Fibroblast of villous mesenchyme (primary cell): ENCODE measurements at places on chromosomes 12 and 14. TPM values are rescaled to one million over a fixed set of nuclear protein-coding genes. Genes with fewer than 3 reads are reported as not detected.

Gene OR4Q2
- total RNA-seq, result not detected in 2 replicates

GRCh38 chr14:95233702-95234241, 76.4 kb upstream of the DICER1 start:
- DNase-seq, result no peak

GRCh38 chr14:23094666-23095195, at the start of gene ACIN1:
Gene ACIN1, minus strand, starts transcription at chr14:23095136. Its CDS starts 24 bp downstream, at chr14:23095112.
- DNase-seq, result peak; percentile 90

DNA sequence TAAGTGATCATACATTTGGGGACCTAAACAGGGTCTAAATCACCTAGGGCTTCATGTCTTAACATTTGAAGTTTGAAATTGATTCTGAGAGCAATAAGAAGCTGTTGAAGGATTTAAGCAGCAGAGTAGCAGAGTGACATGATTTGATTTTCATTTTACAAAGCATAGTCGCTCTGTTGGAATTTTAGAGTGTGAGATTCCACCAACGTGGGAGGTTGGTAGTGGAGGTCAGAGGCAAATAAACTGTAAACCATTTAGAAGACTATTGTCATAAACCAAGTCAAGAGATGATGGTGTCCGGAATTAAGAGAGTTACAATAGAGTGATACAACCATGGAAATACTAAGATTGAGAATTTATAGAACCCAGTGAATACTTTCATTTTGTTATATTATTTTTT, 52.7 kb upstream of the ZDHHC17 start:
- DNase-seq, result no peak

DNA sequence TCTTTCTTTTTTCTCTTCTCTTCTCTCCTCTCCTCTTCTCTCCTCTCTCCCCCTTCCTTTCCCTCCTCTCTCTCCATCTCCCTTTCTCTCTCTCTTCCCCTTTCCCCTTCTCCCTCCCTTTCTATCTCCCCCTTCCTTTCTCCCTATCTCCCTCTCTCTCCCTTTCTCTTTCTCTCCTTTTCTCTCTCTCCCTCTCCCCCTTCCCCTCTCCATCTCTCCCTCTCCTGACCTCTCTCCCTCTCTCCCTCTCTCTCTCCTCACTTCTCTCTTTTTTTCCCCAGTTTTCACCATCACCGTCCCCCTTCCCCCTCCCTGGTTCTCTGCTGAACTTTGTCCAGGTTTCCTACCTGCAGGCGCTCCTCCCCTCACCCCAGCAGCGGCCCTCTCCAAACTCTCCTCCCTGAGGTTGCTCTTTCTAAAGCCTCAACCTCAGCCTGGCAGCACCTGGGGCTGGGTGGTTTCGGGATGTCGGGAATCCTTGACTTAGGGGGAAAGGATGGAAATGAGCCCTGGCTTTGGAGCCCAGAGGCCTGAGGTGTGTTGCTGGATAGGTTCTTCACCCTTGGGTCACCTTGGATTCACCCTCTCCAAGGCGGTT, 14.7 kb upstream of the TBX3 start:
- DNase-seq, result no peak

DNA sequence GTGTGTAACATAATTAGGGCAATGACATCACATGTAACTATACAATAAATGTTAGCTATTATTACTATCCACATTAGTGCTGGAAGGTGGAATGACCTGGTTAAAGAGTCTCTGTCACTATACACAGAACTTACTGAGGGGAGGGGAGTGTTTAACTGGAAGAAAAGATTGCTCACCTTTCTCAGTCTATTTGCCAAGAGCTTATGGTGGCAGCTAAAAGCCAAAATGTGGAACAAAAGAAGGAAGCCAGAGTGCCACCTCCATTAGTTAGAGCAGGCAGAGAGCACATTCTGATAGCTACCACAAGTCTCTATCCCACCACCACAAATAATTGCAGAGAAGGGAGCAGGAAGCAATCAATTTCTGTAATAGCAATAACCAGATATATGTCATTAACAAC, 124.4 kb downstream of the MED13L start:
- DNase-seq, result no peak

GRCh38 chr12:7374423-7375144, 69.4 kb downstream of the CD163L1 start:
- peak; percentile 39 for DNase-seq

- DNase-seq, result no peak
These were observed 158.8 kb downstream of the TMEM132C start for GRCh38 chr12:128425666-128426331.

Gene NOVA1
- total RNA-seq, result 1.9 and 6.9 TPM in 2 replicates

Gene GNG2
- 4.3 and 12.9 TPM in 2 replicates for total RNA-seq

GRCh38 chr12:105573574-105573973, 243.1 kb downstream of the C12orf75 start:
- no peak for DNase-seq

Gene CPNE6
- not detected in 2 replicates for total RNA-seq

Gene SLC5A8
- not detected in 2 replicates for total RNA-seq

Gene HECTD4
- total RNA-seq, result 33.2 and 37.1 TPM in 2 replicates
